ENCODE measurements at places on chromosomes 13 and 19.

DNA sequence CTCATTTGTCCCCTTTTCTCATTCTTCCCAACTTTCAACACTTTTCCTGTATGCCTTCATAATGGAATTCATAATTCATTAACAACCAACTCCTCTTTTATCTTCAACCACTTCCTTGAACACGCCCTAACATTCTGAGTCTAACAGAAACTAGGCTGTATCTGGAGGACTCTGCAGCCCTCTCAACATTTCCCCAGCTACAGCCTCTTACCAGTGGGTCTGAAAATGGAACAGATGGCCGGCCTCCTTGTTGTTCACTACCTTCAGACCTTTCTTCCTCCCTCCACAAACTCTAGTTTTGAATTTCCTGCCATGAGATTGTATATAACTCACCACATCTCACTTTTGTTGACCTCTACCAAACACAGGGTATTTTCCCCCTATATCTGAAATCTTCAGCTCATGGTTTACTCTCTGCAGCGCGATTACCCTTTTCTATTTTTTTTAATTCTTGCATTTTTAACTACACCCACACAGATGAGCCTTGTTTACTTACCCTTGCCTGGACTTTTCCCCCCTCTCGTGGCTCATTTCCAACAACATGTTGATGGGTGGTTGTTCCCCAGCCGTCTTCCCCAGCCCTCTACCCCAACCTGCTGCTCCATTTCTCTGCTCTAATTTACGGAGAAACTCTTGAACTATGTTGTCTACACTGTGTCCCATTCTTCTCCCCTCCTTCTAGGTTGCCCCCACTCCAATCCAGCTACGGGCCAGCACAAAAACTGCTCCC is 846 bp downstream of the ZNF790 start:
- DNase-seq = no peak

GRCh38 chr19:2394054-2394441 is 33.3 kb downstream of the TIMM13 start:
- no peak for DNase-seq

- no peak for DNase-seq
Measured at GRCh38 chr13:49629196-49629938, 1.1 kb downstream of the ARL11 start.

- DNase-seq = no peak
Measured at GRCh38 chr13:28376604-28377003, 118.3 kb downstream of the FLT1 start.

DNA sequence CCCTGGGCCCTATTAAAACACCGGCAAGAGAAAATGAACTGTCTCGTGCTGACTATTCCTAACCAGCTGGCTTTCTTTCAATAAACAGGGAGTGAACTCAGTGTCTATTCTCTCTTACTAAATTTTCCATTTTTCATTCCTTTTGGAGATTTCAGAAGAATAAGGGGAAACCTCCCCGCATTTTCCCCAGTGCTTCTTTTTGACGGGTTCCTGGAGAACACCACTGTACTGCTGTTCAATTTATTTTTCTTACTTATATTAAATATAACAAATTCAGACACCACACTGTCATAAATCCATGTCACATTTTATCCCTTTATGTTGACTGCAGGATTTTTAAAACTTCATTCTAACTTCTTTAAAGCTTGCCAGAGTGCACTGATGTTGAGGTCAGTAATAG is 75.8 kb downstream of the DCLK1 start:
- DNase-seq = no peak

DNA sequence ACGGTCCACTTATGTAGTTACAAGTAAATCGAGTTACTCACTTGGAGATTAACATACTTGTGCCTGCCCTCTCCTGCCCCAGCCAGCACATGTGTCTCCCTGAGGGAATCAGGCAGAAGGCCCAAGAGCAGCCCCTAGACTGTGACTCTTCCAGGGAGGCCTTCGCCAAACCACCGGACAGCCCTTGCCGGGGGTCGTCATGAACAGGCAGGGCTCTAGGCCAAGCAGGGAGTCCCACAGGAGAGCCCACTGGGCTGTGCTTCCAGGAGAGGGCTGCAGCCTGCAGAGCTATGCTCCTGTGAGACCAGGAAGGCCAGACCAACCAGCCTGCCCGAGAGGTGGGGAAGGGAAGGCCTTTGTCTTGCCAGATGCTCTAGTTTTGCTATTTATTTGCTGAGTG is 283.3 kb downstream of the FOXO1 start:
- DNase-seq = no peak

DNA sequence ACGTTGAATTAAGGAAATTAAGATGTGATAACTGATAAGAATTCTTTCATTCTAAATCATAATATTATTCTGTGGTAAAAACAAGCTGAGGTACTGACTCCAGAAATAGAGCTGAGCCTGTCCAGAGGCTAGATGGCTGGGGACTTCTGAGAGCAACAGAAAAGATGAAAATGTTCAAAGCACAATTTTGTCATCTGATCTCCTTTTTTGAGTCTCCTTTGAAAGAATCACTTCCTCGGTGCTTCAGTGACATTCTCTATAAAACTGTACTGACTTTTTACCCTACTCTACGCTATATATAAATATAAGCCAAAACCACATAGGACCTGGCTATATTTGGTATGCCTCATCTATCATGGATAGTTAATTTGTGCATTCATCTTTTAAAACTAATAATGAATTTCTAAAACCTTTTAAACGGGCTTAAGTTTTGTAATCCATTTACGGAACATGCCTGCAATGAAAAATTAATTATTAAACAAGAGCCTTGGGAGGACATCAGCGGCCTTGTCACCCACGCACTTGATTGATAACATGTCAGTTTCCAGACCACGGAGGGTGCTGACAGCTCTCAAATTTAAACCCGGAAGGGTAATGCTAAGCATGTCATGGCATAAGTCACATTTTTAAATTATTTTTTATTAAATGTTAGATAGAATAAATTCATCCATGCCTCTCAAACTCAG is 235.5 kb downstream of the PCDH9 start:
- no peak for DNase-seq
